Tongue (tissue), 3 donors: ENCODE measurements at places on chromosomes 16 and 17.

DNA sequence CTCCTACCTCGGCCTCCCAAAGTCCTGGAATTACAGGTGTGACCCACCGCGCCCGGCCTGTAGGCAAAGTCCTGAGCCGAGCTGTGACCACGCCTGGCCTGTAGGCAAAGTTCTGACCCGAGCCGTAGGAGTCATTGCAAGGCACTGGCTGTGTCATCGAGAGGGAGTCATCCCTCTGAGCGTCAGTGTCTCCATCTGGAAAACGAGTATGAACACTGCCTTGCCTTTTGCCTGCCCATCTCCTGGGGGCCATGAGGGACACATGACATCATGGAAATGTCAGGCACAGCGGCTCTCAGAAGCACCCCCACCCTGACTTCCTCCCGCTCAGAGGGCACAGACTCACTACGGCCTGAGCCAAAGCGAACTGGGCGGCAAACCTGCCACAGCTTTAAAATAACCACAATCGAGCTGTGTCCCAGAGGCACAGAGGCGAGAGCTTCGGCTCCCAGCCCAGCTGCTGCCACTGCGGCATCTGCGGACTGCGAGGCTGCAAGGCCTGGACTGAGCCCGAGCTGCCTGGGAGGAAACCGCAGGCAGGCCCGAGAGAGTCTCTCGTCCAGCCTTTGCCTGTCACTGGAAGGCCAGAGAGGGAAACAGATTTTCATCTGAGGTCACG lies 50.8 kb downstream of the RPH3AL start:
- peak; percentile 83 for DNase-seq

DNA sequence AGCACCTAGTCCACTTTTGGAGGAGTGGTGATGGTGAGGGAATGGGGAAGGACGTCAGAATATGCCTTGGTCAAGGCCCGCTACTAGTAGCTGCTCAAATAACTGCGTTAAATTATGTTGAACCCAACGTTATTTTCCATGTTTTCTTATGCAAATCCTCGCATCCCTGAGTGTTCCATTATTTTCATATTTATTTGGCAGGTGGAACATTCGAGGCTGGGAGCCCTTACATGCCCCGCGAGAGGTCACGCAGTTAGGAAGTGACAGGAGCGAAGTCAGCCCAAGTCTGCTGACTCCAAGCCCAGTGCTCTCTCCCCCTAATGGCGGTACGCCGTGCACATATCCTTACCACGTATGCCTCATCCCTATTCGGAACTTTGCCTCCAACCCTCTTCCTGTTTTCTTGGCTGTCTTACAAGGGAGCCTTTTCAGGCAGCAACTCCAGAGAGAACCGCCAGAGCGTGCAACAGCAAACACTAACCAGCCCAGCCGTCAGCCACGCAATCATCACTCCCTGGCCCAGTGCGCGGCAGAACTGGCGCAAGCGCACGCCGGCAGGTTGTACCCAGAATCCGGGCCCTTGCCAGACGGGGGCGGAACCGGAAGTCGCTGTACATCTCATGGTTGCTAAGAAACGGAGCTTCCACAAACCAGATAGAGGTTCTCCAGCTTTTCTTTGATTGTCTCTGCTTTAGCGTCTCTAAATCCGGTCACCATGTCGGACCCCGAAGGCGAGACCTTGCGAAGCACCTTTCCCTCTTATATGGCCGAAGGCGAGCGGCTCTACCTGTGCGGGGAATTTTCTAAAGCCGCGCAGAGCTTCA lies at the start of gene ODAD4:
TSS of gene ODAD4 (plus strand) at position 609 of the 824 bp plus-strand sequence. CDS start at position 716, 107 bp downstream.
- peak; percentile 98 for DNase-seq

GRCh38 chr17:31269036-31269577 lies 27.9 kb downstream of the OMG start:
- peak; percentile 1 for DNase-seq

GRCh38 chr17:7686222-7687071 lies 843 bp downstream of the TP53 start:
- peak; percentile 95 for DNase-seq

GRCh38 chr16:17177242-17177958 lies 293.4 kb downstream of the XYLT1 start:
- no peak for DNase-seq

DNA sequence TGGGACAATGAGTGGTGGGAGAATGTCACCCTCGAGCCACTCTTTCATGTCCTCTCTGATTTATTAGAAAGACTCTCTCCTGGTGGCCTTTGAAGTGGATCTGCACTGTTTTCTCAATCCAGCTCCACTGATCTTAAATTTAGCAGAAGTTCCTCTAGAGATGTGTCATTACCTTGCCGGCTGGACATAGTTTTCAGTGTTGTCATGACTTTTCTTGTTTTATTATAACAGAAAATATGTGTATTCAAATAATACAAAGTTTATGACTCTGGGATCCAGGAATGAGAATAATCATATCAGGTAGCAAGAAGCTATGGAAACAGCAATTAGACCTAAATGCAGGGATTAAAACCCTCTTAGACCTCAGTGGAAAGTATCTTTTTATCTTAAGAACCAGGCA lies 247.5 kb upstream of the ELAC2 start:
- DNase-seq = no peak

DNA sequence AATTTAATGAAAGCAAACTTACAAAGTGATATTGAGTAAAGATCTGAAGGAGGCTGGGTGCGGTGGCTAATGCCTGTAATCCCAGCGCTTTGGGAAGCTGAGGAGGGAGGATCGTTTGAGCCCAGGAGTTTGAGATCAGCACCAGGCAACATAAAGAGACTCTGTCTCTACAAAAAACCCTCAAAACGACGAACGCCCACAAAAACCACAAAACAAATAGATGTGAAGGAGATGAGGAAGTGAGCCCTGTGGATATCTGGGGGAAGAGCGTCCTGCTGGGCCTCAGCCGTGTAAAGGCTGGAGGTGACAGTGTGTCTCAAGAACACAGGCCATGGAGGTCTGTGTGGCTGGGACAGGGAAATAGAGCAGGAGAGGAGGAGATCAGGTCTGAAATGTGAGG lies 68.8 kb downstream of the ITFG1 start:
- DNase-seq = peak; percentile 13

- DNase-seq = peak; percentile 93
Observed at GRCh38 chr16:27242868-27243590, 25.5 kb downstream of the NSMCE1 start.

- no peak for DNase-seq
Observed at GRCh38 chr16:83807327-83807709, 460 bp upstream of the HSBP1 start.

- peak; percentile 82 for DNase-seq
Observed at GRCh38 chr16:4392382-4393239, 21.0 kb downstream of the VASN start.

GRCh38 chr16:929227-930073 lies 41.3 kb downstream of the LMF1 start:
- no peak for DNase-seq

DNA sequence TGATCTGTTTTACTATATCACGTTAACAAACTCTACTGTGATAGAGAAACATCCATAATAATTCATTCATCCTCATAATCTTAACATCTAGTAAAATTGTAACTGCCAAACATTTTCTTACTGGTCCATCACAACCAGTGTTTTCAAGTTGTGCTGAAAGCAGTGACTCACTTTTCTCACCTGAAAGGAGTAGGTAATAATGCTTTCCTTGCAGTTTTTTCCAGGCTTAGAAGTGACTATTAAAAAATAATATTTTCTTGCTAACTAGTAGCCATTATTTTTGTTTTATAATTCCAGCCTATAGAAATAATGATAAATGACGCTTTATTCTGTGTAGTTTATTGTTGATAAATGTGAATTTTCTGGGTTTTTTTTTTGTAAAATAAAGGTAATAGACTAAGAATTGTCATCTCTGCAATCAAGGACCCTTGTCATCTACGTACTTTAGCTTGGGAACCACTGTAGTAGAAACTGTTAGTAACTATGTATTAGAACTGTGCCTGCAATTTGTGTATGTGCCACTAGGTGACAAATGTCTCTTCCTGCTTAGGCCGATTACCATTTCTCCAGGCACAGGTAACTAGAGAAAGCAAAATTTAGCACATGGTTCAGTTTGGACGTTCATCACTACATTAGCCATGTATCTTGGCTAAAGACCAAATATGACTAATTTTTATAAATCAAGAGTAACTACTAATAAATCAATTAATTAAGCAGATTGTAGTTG lies 409.4 kb upstream of the ERCC4 start:
- no peak for DNase-seq

DNA sequence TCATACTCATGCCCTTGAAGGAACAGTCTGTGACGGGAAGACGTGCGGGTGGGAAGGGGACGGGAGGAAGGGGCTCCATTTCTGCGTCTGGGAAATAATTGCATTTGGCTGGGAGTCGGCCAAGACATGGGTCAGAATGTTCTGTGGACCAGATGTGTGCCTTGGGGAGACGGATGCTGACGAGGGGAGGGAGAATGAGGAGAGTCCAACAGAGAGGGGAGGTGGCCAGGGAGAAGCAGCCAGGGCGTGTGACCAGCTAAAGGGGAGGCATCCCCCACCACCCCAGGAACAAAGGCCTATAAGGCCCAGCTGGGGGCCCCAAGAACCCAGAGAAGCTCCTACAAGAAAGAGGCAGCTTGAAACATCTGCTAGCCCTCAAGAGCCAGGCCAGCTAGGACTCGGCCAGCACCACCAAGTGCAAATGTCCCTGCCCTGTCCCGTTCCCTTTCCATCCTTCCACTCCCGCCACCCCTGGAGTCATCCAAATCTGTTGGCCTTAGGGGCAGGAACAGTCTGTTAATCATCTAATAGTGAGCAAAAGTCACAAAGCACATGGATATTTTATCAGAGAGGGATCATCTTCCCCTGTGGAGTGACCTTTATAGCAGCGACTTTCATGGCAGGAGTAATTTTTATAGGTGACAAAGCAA lies 42.5 kb upstream of the BCO1 start:
- DNase-seq = peak; percentile 64

- DNase-seq = peak; percentile 54
Observed at GRCh38 chr16:728131-728889, 1.4 kb downstream of the HAGHL start.

- no peak for DNase-seq
Observed at GRCh38 chr17:13099089-13099735, 81.4 kb upstream of the ELAC2 start.

- DNase-seq = no peak
Observed at GRCh38 chr17:83179374-83179773, 100.0 kb downstream of the METRNL start.

DNA sequence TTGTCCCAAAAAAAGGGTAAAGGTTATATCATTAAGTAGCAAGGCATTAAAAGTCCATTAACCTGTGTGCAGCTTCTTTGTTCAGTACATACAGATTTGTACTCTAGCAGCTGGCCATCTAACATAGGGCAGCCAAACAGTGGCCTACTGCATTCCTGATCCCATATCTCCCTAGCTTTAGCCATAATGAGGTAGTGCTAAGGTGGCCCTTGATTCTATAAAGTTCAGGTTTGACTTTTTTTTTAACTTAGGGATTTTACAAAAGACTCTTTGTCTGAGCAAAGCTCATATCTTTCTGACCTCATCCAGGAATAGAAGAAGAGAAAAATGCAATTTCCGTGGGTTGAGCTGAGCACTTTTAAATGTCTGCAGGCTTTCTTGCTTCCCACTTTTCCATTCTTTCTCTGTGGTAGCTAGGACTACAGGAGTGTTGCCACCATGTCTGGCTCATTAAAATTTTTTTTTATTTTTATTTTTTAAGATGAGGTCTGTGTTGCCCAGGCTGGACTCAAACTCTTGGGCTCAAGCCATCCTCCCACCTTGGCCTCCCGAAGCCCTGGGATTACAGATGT lies 19.5 kb upstream of the CDC6 start:
- DNase-seq = no peak

DNA sequence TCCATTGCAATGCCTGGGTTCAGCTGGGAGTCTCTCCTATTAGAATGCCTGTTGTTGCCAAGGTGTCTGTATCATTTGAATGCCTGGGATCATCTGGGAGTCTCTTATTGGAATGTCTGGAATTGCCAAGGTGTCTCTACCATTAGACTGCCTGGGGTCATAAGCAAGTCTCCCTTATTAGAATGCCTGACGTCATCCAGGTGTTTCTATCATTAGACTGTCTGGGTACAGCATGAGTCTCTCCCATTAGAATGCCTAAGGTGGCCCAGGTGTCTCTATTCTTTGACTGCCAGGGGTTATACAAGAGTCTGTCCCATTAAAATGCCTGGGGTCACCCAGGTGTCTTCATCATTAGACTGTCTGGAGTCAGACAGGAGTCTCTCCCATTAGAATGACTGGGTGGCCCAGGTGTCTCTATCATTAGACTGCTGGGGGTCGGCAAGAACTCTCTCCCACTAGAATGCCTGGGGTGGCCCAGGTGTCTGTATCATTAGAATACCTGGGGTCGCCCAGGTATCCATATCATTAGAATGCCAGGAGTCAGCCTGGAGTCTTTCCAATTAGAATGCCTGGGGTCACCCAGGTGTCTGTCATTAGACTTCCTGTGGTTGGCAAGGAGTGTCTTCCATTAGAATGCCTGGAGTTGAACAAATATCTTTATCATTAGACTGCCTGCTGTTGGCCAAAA lies 2274.0 kb downstream of the TP53TG3F start:
- no peak for DNase-seq

DNA sequence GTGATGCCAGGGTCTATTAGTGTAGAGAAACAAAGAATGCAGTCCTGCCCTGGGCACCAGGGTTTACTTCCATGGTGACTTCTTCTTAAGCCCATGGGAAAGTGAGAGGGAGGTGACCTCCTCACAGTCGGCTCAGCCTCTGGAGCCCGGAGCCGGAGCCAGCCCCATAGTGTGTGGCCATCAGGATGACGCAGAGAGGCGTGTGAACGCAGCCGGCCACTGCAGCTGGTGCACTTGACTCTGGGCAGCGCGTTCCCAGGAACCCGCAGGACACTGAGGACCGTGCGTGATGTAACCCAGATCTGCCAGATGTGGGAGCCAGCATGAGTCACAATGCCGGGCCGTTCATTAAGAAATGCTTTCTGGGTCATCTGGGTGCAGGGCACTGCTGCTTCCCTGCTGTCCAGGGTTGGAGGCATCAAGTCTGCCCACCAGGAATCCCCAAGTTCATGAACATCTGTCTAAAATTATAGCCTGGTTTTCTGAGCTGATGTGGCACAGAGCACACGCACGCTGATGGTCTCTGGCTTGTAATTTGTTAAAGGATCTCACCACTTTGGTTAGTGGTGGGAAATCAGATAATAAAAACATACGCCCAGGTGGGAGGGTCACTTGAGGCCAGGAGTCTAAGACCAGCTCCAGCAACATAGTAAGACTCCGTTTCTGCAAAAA lies 114.1 kb downstream of the PITPNC1 start:
- DNase-seq = peak; percentile 85

DNA sequence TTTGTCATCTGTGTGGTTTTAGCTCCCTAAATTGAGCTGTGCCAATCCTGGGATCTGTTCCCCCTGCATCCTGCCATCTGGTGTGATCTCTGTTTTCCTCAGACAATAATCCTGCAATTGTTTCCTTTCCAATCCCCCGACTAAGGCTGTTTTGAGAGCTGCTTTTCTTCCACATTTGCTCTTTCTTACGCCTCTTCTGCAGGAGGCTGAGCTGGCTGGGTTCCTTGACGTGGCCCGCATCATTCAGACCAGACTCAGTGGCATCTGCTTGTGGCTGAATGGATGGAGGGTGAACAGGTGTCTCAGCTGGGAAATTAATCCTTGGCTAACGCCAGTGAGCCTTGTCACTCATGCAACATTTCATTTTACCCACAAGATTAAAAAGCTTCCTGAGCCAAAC lies 9.8 kb upstream of the MED9 start:
- DNase-seq = peak; percentile 63
